ENCODE measurements at places on chromosomes 7 and 10.
A peak's percentile ranks its signal among the peaks of the same experiment; 100 is the strongest.

DNA sequence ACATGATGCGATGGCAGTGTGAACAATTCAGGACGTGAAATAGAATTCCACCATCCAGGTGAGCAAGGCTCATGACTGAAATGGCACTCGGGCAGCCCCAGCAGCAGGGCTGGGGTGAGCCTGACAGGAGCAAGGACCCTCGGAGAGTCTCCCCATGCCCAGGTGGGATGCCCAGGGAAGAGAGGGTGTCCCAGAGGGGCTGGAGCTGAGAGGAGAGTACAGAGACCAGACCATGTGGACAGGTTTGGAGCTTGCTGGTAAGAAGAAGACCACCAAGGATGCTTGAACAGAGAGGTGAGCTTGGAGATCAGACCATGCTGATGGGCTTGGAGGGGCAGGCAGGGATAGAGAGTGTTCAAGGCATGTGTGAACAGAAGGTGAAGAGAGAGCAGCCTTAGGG lies 83.3 kb downstream of the RAMP3 start:
- DNase-seq = no peak

DNA sequence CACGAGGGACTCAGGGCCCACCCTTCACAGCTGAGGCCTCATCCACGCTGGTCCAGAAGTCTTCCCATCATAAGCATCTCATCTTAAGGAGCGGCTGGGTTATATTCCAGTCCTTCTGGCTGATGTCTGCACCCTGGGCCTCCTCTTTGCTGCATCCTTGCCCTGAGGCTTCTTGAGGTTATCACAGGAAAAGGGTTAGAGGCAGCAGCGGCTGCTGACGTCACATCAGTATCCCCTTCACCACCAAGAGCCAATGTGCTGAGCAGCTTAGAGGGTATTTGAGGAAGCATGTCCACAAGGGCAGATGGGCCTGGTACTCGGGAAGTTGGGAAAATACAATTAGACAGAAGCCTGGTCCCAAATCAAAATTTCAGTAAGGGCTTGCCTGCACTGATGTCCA lies 125.1 kb downstream of the PLXNA4 start:
- DNase-seq = no peak

- no peak for DNase-seq
Measured at GRCh38 chr7:45697576-45698136, 123.5 kb downstream of the ADCY1 start.

- no peak for DNase-seq
Measured at GRCh38 chr10:81040940-81041339, 503.2 kb downstream of the SH2D4B start.

DNA sequence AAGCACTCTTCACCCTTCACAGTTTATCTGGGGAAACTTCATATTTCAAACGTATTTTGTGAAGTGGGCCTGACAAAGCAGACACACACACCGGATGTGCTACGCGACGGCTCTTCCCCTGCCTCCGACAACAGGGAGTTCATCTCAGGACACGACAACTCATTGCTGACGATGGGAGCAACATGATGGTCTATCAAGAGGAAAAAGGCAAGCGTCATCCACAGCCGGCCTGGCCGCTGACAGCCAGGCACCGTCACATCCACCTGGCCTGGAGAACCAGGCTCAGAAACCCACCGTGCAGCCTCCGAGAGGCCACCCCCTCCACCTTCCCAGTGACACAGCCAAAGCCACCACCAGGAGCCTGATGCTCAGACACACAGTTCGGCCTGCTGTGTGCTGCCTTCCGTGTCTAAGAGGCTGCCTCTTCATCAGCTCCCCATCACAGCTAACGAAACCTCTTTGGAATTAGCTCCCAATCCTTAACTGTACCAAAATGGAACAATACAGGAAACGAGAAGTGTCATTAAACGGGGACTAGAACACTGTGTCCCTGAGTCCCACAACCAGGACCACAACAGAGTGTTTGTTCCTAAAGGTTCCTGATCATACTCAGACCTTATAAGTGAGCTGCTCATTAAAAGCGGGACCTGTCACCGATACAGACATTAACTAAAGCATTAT lies 76.7 kb downstream of the SFMBT2 start:
- DNase-seq = no peak

DNA sequence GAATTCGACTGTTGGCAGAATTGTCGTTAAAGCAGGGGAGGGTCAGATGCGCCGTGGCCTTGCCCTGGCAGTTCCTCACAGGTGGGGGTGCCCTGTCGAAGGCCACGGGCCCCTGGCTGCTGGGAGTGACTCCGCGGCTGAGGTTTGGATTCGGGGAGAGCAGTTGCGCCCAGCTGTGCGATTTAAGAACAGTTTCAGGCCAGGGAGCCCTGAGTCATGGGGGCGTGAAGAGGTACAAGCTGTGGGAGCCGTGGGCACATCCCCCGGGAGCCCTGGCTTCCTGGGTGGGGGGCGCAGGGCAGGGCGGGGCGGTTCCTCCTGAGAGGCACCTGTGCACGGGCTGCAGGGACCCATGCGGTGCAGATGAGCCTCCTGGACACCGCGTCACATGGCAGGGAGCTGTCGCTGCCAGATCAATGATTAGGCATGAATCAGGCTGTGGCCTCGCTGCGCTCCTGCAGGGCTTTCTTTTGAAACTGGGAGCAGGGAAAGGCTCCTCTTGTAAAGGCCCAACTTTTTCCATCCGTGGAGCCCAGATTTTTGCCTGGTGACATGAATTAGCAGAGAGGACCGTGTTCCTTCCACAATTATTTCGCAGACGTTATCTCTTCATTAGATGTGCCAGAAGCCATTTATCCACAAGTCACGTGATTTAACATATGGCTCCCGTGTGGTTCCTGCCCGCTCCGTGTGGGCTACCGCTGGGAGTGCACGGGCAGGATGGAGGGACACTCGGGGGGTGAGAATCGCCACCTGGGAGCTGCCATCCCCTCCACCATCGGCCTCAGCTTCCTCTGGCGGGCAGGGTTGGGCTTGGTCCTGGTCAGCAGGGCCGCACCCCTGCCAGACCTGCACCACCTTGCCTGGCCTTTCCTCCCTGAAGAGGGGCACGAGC lies 918 bp downstream of the PWWP2B start:
- peak; percentile 36 for DNase-seq

DNA sequence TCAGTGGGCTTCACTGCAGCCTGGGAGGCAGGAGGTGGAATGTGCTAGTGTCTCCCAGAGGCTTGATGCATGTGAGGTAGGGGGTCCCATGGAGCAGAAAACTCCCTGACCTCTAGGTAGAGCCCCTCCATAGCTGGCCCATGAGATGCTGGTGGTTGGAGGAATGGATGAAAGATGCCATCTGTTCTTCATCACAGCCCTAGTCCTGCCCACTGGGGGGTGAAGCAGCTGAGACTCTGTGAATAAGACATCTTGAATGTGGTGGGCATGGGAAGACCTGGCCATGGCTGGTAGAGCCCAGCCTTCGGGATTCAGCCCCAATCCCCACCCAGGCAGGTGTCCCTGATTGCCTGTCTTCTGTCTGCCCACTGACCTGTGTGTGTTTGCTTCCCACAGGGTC lies 92.5 kb downstream of the COL13A1 start:
- DNase-seq = no peak

DNA sequence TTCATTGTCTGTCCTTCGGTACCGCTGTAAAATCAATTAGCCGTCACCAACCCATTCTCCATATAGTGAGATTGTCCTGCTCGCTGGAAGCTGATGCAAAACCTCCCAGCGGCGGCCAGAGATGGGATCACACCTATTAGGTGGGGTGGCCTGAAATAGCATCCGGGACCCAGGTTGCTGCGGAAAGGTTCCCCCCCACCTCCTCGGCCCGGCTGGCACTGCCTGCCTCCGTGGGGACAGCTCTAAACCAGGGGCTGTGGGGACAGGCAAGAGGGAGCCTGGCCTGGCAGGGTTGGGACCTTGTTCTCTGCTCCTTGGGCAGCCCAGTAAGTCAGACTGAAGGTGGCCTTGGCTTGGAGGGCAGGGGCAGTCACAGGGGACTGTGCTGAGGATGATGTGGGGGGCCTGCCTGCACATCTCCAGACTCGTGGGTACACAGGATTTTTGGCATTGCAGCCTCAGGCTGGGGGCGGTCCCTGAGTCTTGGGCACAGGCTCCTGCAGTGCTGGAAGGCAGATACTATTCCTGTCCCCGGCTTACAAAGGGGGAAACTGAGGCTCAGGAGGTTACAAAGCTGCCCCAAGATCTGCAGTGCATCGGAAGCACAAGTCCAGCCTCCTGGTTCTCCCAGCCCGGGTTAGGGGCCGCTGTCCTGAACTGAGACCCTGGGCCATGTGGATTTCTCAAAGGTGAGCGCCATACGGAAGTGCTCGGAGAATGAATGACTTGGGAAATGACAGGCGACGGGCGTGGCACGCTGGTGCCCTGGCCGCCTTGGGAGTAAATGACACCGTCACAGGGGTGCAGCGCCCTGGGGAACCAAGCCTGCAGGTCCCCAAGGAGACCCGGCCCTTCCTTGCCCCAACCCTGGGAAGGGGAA lies 65.6 kb downstream of the UNCX start:
- no peak for DNase-seq

GRCh38 chr10:98259606-98260315 lies 8.2 kb downstream of the LOXL4 start:
- DNase-seq = no peak

DNA sequence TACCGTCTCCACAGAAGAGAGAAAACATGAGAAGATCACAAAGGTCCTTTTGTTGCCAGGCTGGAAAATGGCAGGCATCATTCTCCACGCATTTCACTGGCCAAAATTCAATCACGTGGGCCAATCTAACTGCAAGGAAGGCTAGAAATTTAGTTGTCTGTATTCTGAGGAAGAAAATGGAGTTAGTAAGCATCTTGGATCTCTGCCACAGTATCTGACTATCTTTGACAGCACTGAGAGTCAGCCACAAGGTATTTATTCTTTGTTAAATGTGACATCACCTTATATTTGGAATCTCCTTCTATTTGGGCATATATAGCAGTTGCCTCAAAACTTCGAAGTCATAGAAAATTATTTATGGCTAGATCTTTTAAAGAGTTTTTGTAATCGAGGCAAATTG lies 213.9 kb downstream of the NSUN6 start:
- DNase-seq = no peak
